ENCODE measurements at places on chromosomes 1 and 21. TPM values are rescaled to one million over a fixed set of nuclear protein-coding genes. Genes with fewer than 3 reads are reported as not detected.

DNA sequence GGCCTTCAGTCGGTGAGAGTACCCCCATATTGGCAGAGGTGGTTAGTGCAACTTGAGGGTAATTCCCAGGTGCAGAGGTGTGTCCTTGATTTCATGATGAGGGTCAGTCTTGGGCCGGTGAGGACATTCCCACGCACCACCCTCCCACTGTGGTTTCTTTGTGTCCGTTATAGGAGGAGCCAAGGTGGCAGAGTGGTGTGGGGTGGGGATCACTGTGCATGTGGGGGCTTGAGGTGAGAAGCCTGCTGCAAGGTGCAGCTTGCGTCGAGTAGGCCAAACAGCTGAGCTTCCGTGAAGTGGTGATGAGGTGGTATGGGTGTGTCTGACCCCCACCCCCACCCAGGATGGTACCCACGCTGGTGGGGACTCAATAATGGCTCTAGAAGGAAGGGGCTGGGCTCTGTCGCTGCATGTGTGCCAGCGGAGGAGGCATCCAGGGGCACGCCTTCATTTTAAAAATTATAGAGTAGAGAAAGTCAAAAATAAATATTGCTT, 6.2 kb downstream of the PTPRF start:
- H3K27me3 ChIP-seq, result no peaks in the 10 kb centered on the region
- H3K27ac ChIP-seq, result no peak overlapping the region
- no peak for DNase-seq
- H3K36me3 ChIP-seq, result peaks cover 25% of the 10 kb centered on the region
- no peaks in the 10 kb centered on the region for H3K4me1 ChIP-seq

DNA sequence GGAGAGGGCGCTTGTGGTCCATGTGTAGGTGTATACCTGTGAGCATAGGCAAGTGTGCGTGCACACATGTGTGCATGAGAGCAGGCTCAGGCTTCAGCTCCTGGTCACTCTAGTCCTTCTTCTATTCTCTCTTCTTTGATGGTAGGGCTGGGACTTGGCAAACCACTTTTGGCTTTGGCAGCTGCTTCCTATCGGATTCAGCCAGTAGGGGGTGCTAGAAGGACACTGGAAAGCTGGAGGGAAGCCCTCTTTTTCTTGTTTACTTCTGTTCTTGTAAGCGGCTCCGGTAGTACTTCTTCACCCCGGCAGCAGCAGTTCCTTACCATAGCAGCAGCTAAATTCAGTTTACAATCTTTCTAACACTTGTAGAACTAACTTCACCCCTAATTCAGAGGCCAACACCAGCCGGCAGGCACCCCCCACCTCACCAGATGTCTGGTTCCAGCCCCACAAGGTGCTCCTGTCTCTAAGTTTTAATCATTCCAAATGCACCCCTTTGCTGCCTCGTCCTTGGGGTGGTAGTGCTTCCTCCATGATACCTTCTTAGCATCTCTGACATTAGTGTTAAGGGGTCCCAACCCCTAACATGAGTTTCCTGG, 25.1 kb downstream of the NENF start:
- H3K4me3 ChIP-seq, result no peak overlapping the region
- H3K27me3 ChIP-seq, result no peaks in the 10 kb centered on the region
- DNase-seq, result peak; percentile 96
- no peaks in the 10 kb centered on the region for H3K4me1 ChIP-seq

The TRABD2B gene
- total RNA-seq, result 28.0 TPM

DNA sequence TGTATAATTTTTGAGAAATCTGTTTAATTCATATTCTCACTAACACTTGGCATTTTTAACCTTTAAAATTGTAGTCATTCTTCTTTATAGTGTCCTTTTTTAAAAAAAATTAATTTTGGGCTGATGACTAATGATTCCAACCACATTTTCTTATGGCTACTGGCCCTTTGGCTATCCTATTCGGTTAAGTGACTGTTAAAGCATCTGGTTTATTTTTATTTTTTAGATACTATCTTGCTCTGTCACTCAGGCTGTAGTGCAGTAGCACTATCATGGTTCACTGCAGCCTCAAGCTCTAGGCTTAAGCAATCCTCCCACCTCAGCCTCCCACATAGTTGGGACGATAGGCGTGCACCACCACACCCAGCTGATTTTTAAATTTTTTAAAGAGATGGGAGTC, 723.2 kb upstream of the CXADR start:
- H3K27me3 ChIP-seq, result no peaks in the 10 kb centered on the region
- DNase-seq, result no peak
- no peaks in the 10 kb centered on the region for H3K36me3 ChIP-seq

DNA sequence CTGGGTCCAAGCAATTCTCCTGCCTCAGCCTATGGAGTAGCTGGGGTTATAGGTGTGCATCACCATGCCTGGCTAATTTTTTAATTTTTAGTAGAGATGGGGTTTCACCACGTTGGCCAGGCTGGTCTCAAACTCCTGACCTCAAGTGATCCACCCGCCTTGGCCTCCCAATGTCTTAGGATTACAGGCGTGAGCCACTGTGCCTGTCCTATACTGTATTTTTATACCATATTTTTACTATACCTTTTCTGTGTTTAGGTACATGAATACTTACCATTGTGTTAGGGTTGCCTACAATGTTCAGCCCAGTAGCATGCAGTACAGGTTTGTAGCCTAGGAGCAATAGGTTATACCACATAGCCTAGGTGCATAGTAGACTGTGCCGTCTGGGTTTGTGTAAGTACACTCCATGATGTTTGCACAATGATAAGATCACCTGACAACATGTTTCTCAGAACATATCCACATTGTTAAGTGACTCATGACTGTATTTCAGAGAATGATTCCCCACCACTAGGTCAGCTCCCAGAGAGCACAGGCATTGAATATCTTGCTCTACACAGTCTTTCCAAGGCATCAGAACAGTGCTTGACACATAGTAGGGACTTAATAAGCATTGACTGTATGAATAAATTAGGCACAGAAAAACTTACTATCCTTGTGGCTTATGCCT, 6.0 kb upstream of the CITED4 start:
- DNase-seq, result no peak
- H3K36me3 ChIP-seq, result no peaks in the 10 kb centered on the region
- H3K4me1 ChIP-seq, result no peaks in the 10 kb centered on the region
- H3K27ac ChIP-seq, result no peak overlapping the region
- H3K27me3 ChIP-seq, result no peaks in the 10 kb centered on the region

- H3K36me3 ChIP-seq, result no peaks in the 10 kb centered on the region
- H3K27ac ChIP-seq, result no peak overlapping the region
- H3K4me1 ChIP-seq, result peaks cover 13% of the 10 kb centered on the region
- peaks cover 18% of the 10 kb centered on the region for H3K27me3 ChIP-seq
Measured at GRCh38 chr1:119327450-119328155, 41.0 kb upstream of the HAO2 start.

- DNase-seq, result no peak
- H3K36me3 ChIP-seq, result no peaks in the 10 kb centered on the region
- H3K27ac ChIP-seq, result no peak overlapping the region
- H3K4me1 ChIP-seq, result no peaks in the 10 kb centered on the region
- no peak overlapping the region for H3K4me3 ChIP-seq
Measured at GRCh38 chr1:110281363-110282290, 57.5 kb upstream of the RBM15 start.
